T-helper 17 cell (primary cell): ENCODE measurements at places on chromosomes 2 and 18.

GRCh38 chr2:54669677-54670484, 53.6 kb upstream of the EML6 start:
- DNase-seq = no peak

DNA sequence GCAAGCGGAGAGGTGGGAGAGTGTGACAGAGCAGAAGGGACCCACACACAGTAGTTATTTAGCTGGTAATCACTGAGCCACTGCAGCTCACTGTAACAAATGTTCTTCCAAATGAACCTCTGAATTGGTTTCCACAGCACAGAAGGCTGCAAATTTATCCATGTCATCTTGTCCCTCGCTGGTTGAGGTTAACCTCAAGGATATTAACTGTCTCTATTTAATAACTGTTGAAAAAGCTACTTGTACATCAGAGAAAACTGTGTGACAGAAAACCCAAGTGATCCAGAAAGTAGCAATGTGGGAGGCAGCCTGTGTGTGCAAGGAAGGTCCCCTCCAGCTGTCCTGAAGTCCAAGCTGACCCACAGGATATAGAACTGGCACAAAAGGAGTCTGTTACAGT, 153.6 kb downstream of the DSEL start:
- DNase-seq = no peak

- DNase-seq = no peak
Observed at GRCh38 chr2:134707330-134707676, 11.5 kb downstream of the TMEM163 start.

DNA sequence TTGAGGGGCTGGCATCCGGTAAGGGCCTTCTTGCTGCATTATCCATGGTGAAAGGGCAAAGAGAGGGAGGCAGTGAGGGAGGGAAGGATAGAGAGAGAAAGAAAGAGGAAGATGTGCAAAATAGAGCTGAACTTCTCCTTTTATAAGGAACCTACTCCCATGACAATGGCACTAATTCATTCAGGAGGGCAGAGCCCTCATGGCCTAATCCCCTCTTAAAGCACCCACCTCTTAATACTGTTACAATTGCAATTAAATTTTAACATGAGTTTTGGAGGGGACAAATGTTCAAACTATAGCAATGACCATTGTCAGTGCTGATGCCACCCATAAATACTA, 60.2 kb downstream of the CXCR4 start:
- DNase-seq = no peak
